ENCODE measurements at places on chromosomes 2 and 18.

DNA sequence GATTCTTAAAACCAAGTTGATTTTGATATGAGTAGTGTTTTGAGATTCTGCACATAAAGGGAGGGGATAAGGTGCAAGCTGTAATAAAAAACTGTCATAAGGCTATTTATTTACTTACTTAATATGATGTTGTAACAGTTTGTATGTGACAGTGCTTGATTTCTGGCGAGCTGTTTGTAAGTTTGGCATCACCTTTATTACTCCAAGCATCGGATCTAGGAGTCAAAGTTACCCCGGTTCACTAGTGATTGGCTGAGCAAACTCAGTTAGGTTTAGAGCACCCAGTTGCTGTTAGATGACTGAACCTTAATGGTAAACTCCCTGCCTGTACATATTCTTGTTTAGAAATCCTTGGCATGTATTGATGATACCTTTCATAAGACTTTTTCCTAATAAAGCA lies 16.1 kb downstream of the ZCCHC2 start:
- DNase-seq: no peak

GRCh38 chr2:143121079-143121478 lies 8.1 kb upstream of the ARHGAP15 start:
- no peak for DNase-seq

DNA sequence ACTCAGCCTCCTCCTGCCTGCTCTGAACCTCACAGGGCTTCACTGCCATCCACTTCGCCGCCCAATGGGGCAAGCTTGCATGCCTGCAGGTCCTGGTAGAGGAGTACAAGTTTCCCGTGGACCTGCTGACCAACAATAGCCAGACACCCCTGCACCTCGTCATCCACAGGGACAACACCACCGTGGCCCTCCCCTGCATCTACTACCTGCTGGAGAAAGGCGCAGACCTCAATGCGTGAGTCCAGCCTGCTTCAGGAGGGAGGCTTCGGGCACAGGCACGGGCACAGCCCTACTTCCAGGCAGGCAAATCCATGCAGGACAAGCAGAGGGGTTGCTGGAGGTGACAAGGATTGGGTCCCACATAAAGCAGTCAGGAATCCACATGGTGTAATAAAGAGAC lies 1.2 kb downstream of the ANKRD53 start:
- no peak for DNase-seq

GRCh38 chr18:47163241-47163640 lies 12.9 kb downstream of the IER3IP1 start:
- DNase-seq: no peak

- DNase-seq: peak; percentile 63
These were observed 64.9 kb downstream of the DNMT3A start for GRCh38 chr2:25276569-25277465.

DNA sequence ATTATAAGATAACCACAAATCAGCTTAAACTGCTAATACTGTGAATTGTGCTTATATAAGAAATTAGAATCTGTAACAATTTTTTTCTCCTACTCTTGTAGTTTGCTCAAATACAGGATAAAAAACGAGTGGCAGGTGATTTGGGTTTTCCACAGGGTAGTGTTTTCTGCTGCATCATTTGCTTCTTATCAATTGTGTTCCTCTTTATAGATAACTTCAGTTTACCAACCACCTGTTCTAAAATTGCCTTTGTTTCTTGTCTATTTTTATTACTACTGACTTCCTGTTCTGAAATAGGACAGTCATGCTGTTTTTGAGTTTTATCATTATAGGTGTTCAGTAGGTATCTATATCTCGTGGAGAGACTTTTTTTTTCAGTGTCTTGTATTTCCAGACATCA lies 56.9 kb downstream of the MFSD6 start:
- DNase-seq: no peak

DNA sequence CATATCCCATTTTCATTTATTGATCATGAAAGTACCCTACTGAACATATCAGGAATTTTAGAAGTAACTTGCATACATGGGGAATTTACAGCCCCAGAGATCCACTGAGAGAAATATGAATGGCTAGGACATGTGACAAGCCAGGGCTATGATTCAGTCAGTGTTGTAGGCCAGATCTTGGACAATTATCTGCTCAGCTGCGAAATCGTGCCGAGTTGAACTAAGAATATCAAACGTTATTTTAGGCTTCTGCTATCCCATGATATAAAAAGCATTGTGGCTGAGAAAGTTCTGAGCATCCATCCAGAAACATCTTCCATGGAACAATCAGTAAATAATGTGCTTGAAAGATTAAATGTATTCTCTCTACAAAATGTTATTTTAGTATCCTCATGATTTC lies 85.7 kb upstream of the UNC80 start:
- no peak for DNase-seq

DNA sequence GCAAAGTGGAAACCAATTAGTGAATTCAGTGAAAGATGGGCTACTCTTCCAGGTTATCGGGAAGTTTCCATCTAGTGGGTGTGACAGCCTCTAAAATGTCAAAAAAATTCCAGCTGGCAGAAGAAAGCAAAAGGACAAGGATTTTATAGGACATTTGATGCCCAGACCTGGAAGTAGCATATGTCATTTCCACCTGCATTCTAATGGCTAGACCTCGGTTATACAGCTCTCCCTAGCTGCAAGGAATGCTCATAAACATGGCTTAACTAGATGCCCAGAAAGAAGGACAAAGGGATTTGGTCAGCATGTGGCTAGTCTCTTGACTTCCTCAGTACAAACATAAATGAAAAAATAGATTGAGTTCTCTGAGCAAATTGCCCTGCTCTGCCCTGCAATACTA lies 215.4 kb downstream of the NYAP2 start:
- no peak for DNase-seq

DNA sequence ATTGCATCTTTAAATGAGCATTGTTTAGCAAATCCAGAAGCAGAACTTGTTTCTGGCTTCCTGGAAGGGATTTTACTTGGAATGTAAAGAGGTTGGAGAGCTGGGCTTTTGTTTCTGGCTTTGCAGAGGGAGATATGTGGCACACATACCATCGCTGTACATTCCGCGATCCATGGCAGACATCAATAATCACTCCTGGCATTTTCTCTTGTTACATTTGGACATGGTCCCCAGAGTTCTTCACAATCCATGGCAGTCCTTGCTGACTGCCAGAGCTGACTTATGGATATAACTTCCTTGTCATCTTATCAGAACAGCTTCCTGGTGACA lies 445.6 kb upstream of the SPRED2 start:
- DNase-seq: no peak

DNA sequence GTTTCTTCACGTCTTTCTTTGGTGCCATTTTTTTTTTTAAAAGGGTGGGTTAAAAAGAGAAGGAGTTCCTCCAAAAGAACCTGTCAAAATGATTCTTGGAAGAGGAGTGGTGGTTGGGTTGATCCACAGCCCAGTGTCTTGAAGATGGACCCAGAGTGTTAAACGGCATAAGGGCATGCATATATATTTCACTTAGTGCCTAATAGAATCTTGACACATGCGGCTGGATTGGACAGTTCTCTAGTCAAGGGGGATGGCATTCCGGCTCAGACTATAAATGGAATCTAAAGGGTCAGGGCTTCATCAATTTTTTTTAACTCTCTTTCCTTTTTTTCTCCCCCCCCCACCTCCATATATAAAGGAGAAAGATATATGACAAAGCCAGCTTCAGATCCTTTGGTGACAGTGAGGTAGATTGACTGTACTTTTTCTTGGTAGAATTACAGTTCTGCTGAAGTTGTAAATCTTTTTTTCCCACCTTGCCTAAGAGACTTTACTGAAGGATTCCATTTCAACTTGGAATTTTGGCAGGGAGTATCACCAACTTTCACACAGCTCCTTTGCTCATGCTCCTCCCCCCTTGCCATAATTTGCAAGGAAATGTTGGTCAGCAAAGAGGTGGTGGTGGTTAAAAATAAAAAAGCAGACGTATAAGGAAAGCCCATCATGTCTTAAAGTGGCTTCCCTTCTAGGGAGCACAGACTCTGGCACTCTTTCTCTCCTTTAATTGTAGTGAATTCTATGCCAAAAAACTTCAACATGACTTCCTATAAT lies at the start of gene MYL1:
Gene MYL1 (minus strand): TSS at position 160 of the 774 bp plus-strand sequence. CDS start 132 bp downstream, at position 28.
- no peak for DNase-seq

GRCh38 chr2:177392373-177393202 lies at the start of gene AGPS:
TSS of gene AGPS (plus strand) at chr2:177392773. CDS start at chr2:177392790, 17 bp downstream.
- peak; percentile 67 for DNase-seq

DNA sequence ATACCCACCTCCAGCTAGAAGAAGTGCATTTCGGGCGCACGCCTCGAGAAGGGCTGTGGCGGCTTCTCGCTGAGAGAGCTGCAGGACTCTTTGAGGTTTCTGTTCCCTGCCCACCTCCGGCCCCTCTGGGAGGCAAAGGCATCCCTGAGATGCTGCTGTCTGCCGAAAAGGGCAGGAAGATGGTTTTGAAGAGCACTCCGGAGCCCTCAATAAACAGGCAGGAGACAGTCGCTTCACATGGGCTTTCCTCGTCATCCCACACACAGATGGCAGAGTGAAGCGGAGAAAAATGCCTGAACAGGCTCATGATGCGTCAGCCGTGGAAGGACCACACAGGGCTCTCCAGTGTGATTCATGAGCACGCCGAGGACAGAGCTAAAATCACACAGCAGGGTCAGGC lies 25.4 kb upstream of the GLI2 start:
- DNase-seq: no peak

DNA sequence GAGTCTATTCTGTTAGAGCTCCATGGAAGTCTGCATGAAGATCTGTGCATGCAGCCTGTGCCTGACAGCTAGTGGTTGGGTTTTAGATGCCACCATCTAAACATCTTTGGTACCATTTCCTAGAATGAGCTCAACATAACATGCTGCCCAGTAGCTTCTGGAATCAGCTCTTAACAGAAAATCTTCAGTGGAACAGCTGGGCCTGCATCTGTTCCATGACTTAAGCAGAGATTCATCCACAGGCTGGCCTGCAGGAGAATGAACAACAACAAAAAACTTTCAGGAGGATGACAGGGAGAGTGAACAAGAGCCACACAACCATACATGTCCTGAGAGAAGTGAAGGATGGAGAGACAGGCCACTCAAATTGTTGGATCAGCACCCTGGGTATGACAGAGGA lies 316.6 kb downstream of the RDH14 start:
- DNase-seq: no peak

DNA sequence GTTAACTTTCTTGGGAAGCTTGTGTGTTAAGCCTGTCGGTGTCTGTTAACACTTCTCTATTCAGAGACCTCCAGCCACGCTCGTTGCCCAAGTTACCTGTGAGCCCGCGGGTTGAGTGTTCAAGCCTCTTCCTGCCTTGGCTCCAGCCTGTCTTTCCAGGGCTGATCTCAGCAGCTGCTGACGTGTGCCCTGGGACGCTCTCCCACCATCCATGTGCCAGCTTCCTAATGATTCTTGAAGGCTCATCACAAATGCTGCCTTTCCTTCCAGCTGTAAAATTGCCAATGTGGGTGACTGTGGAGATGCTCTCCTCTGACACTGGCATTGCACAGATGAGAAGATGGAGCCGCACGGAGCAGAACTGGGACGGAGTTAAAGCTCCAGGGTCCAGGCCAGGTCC lies 6.1 kb downstream of the RNF144A start:
- no peak for DNase-seq

- DNase-seq: no peak
These were observed 12.8 kb upstream of the CAVIN2 start for GRCh38 chr2:191859681-191860080.

DNA sequence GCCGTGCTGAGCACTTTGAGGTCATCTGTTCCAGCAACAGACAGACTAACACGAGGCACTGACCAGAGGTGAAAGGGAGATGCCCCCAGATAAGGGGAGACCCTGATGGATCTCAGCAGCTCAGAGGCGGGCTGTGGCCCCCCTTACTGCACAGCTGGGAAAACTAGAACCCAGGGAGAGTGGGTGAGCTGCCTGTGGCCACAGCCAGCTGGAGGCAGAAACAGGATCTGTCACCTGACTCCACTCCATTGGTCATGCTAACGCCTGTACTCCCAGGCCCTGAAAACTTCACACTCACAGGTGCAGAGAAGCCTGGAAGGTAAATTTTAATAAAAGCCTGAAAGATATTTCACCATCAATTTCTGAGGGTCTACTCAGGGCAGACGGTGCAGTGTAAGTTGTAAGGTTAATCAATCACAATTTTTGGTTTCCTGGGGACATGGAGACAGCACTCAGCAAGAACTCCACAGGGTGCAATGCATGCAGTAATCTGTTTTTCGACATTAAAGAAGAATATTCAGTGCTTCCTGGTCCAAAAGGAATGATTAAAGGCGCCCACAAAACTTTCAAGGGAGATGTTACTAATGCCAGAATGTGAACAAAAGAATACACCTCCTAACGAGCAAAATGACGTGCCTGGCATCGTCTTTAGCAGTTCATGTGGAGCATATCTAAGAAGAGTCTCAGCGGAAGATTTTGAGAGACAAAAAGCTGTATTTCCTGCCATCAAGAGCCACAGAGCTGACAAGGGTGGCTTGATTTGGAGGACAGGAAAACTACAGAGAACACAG lies 173.4 kb downstream of the EIPR1 start:
- no peak for DNase-seq

GRCh38 chr2:9262671-9263171 lies 56.1 kb downstream of the ASAP2 start:
- DNase-seq: no peak

- no peak for DNase-seq
These were observed 95.3 kb downstream of the MREG start for GRCh38 chr2:215917953-215918620.

DNA sequence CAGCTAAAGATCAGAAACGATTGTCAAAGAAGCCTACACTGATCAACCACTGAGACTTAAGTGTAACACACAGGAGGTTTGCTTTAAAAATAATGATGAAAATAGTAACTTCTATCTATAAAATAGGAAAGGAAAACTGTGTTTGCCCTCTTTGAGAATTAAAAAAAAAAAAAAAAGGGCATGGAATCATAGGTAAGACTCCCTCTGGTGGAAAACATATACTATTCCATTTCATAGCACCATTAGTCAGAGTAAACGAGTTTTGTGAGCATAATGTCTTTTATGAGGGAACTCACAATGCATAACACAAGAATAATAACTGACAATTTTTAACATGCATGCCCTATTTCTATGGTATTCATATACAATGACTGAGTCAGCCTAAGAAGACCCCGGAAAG lies 36.3 kb downstream of the SLC35F5 start:
- no peak for DNase-seq

- DNase-seq: no peak
These were observed 720 bp downstream of the KRTCAP3 start for GRCh38 chr2:27442920-27443282.

DNA sequence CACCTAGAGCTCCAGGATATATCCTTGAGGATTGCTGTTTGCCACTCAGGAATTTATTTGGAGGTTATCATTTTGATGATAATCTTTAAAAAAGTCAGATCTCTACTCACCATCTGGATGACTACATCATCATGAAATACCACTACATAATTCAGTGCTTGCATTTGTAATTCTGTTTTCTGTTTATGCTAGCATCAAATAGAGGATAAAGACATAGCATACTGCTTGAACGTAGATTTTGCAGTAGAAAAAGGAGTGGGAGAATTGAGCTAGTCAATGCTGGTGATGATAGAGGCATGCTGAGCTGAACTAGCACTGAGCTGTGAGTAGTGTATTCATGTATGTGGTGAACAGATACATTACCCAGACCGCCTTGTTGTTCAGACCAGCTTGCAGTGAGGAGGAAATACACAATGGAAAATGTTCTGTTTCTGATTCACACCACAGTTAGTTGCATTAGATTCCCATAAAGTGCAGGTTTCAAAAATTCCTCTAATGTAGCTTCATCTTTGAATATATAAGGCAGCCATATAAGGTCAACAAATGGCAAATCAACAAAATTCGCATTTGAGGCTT lies 68.8 kb upstream of the CDC42EP3 start:
- no peak for DNase-seq
